ENCODE measurements at places on chromosomes 2 and 18. TPM values are rescaled to one million over a fixed set of nuclear protein-coding genes. Genes with fewer than 3 reads are reported as not detected.

DNA sequence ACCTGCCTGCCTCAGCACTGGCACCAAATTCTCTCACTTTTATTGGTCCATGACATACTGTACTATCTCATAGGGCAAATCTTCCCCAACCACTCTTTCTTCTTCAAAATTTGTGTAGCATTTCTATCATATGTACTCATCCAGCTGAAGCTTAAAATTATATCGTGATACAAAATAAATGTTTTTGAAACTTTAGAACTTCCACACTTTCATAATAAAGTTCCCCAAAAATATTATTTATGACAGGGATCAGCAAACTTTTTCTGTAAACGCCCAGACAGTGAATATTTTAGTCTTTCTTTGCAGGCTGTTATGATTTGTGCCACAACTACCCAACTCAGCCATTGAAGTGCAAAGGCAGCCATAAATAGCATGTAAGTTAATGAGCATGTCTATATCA is 76.2 kb upstream of the POU3F3 start:
- no peak for DNase-seq

- no peak for DNase-seq
Measured at GRCh38 chr18:6509832-6510231, 95.1 kb upstream of the L3MBTL4 start.

- no peak for DNase-seq
Measured at GRCh38 chr2:28333606-28334526, 58.8 kb upstream of the FOSL2 start.

DNA sequence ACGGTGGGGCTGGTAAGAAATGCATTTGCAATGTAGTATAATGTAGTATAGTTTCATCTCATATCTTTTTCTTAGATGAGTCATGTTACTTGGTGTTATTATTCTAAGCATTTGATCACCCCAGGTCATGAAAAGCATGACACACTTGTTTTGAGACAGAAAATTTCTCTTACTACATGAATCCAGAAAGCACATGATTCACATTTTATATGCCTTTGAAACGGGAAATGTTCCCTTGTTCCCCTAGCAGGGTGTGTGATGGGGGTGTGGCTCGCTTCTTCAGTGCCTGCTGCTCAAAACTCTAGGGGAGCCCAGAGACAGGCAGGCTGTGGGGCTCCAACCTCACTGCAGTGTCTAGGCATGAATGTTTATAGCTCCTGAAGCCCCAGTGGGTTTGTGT is 116.0 kb upstream of the RAB27B start:
- no peak for DNase-seq

DNA sequence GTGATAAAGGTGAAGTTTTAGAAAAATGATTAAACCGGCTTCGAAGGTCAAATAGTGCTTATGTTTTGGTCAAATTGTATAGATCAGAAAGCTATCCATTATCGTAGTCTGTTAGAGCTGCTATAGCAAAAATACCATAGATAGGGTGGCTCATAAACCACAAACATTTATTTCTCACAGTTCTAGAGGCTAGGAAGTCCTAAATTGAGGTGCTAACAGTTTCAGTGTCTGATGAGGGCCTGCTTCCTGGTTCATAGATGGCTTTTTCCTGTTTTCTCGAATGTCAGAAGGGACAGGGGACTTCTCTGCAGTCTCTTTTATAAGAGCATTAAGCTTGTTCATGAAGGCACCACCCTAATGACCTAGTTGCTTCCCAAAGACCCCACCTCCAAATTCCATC is 186.6 kb upstream of the ERBB4 start:
- DNase-seq: no peak

GRCh38 chr2:236175548-236176150 is 7.5 kb upstream of the GBX2 start:
- no peak for DNase-seq

DNA sequence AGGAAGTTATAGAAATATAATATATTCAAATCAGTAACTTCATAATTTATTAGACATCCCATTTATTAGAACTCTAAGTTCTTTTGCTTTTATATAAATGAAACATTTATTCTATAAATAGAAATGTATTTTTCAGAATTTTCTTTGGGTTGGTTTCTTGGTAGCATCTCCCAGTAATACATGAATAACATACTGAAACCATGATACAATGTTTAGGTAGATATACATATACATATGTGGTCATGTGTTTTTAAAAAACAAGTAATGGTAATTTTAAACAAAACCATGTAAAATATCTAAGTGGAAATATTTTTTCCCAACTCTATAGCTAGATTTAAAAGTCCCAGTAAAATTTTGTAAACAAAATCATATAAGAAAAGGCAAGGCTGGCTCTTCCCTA is 36.9 kb downstream of the WIPF1 start:
- DNase-seq: no peak

DNA sequence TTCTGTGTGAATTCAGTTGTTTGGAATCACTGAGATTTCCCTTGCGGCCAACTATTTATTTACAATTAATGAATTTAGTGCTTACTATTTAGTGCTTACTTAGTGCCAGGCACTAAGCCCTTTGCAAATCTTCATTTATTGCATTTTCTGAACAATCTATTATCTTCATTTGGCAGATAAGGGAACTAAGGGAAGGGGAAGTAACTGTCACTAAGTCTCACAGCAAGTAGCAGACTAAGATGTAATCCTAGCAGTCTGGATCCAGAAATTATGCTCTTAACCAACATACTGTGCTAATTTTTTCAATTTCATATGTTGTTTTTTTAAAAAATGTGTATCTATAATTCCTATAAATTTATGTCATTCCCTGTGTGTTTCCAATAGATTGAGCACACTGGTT is 214.4 kb upstream of the EPC2 start:
- no peak for DNase-seq

DNA sequence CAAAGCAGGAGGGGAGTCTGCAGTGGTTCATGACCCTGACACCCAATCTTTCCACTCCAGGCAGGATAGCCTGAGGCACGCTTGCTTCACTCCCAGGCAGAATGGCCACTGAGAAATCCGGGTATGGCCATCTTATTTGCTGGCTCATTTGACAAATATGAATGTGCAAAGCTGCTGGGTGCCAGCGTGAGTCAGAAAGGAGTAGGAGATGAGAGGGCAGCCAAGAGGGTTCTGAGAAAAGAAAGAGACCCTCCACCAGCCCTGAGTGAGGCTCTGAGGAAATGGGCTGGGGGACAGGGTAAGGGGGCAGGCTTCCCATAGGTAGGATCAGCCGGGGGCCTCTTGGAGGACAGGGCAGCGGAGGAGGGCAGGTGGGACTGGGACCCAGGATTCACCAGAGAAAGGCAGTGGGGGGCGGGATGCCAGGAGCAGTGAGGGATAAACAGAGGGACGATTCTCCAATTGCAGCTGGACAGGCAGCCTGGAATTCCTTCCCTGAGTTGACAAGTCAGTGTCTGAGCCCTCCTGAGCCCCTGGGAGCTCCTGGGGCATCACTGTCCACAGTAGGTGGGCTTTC is 15.2 kb downstream of the RAMP1 start:
- DNase-seq: no peak

- no peak for DNase-seq
Measured at GRCh38 chr2:233563663-233564430, 2.7 kb downstream of the USP40 start.

GRCh38 chr2:9333591-9334171 is 89.6 kb downstream of the ITGB1BP1 start:
- peak; percentile 67 for DNase-seq

GRCh38 chr2:152446213-152446612 is 111.2 kb downstream of the FMNL2 start:
- no peak for DNase-seq

DNA sequence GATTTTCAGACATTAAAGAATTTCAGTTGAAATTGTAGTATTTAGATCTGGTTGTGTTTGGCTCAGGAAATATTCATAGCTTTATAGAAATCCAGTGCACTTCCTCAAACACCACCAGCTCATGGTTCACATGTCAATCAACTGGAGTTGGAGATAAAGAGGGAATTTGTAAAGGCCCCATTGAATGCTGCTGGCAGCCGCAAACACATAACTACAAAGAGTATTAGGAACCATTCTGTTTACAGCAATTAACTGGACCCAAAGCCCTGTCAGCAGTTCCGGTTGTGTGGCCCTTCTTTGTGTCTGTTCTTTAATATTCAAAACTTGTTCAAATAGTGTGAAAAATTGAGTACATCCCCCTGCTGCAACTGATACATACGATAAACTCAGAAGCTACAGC is 107.4 kb upstream of the LRRTM4 start:
- DNase-seq: no peak

- no peak for DNase-seq
Measured at GRCh38 chr2:60482222-60482621, 71.2 kb downstream of the BCL11A start.

DNA sequence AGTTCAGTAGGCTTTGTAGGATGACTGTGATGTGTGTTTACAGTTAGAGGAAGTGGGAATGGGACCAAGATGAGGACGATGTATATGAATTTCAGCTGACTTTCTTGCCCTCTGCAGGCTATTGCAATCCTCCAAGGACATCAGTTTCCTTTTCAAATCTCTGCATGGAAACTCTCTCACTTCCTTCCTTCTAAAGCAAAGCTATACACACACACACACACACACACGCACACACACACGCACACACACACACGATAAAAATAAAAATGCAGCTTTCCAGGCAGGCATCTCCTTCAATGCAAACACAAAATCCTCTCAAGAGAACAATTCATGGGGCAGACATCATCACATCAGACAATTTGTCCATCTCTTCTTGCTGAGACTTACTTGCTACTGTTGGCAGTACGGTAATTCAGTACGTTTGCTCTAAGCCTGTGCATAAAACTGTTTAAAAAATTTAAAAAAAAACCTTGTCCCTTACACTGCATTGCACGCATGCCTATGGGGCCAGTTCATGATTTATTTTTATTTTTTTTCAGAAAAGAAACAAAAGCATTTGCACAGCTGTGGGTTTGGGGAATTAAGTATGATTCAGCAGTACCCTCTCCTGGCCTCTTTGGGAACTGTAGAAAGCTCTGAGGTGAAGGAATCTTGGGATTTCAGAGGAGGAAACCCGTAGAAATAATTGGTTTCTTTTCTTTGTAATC is 27.1 kb upstream of the ICOS start:
- no peak for DNase-seq

GRCh38 chr2:168589236-168590211 is 133.5 kb downstream of the CERS6 start:
- DNase-seq: no peak

DNA sequence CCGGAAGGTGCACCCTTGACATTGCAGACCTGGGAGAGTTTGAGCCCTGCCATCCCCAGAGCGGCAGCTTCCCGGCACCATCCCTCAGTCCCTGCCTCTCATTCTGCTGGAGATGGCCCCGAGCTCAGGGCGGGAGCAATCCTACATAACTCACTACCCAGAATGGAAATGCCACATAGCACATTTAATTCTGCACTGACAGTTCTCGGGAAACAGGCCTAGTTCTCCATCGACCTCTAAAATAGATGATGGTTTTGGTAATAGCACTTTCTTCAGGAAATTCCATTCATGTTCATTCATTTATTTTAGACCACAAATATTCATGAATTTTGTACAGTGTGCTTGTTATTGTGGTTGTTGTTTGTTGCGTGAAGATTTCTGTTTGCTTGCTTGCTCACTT is 92.9 kb upstream of the SLC14A2 start:
- no peak for DNase-seq

- DNase-seq: no peak
Measured at GRCh38 chr2:197248623-197249022, 62.0 kb downstream of the ANKRD44 start.

- no peak for DNase-seq
Measured at GRCh38 chr2:201517094-201517493, 65.6 kb downstream of the STRADB start.

DNA sequence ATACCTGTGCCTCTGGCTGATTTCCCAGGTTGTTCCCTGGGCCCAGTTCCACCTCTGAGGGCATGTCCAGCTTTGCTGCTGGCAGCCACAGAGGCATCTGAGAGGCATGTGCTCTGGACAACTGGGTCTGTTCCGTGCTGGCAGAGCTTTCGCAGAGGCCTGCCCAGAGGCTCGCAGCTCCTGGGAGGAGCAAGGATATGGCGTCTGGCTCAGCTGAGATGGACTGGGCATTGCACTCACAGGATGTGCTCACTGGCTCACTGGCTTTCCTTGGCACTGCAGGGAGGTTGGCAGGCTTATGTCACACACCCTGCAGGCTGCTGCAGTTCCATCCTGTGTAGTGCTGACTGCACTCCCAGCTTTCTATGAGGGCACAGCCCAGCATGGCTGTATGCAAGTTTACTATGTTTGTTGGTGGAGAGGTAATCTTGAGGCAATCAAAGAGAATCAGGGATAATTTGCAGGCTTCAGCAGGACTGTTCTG is 172.3 kb downstream of the PRKCE start:
- peak; percentile 97 for DNase-seq

DNA sequence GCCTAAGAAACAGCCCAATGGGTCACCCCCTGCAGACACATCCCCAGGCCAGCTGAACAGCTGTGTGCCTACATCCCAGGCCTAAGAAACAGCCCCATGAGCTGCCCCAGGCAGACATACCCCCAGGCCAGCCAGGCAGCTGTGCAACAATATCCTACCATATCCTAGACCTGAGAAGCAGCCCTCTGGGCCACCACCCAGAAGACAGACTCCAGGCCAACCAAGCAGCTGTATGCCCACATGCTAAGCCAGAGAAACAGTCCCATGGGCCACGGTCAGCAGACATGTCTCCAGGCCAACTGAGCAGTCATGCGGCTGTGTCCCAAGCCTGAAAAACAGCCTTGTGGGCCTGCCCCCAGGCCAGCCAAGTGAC is 205.5 kb downstream of the ATAD2B start:
- DNase-seq: no peak

GRCh38 chr18:28176948-28177827 is at the start of gene CDH2:
Gene CDH2 (minus strand): TSS chr18:28177130. CDS start chr18:28177022, 108 bp downstream.
- no peak for DNase-seq

- no peak for DNase-seq
Measured at GRCh38 chr2:34266908-34267697, 668.0 kb upstream of the FAM98A start.

DNA sequence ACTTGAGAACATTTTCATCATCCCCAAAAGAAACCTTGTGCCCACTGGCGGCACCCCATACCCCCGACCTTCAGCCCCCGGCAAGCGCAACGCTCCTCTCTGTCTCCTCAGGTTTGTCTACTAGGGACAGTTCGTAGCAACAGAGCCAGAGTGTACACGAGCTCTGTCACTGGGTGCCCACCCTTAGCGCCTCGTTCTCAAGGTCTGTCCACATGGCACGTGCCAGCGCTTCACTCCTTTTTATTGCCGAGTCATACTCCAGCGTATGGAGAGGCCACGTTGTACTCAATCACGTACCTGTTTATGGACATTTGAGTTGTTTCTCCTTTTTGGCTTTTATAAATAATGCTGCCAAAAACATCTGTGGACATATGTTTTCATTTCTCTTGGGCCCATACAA is 30.3 kb upstream of the GPC1 start:
- no peak for DNase-seq

- DNase-seq: no peak
Measured at GRCh38 chr2:35548171-35548570, 807.4 kb upstream of the CRIM1 start.

MDH1B gene
- 4.7 TPM for total RNA-seq

ANTXR1 gene
- 72.8 TPM for total RNA-seq

BMP10 gene
- not detected for total RNA-seq

HMSD gene
- total RNA-seq: not detected

UGT1A3 gene
- not detected for total RNA-seq

FLACC1 gene
- total RNA-seq: 1.6 TPM

POTEJ gene
- not detected for total RNA-seq

KYNU gene
- total RNA-seq: 13.1 TPM

SERPINB11 gene
- total RNA-seq: not detected

SLC23A3 gene
- 0.48 TPM for total RNA-seq

RNF103 gene
- total RNA-seq: 35.4 TPM

ERLEC1 gene
- 82.9 TPM for total RNA-seq

Data from breast epithelium (tissue), 4 donors.